Stimulated activated CD8-positive, alpha-beta memory T cell treated with anti-CD3 and anti-CD28 coated beads, Interleukin-4, amount 100 ng/mL, for 1 hour (primary cell): ENCODE measurements at places on chromosomes 5 and 9.

- DNase-seq, result no peak
Observed at GRCh38 chr5:3324421-3325101, 271.1 kb upstream of the IRX1 start.

DNA sequence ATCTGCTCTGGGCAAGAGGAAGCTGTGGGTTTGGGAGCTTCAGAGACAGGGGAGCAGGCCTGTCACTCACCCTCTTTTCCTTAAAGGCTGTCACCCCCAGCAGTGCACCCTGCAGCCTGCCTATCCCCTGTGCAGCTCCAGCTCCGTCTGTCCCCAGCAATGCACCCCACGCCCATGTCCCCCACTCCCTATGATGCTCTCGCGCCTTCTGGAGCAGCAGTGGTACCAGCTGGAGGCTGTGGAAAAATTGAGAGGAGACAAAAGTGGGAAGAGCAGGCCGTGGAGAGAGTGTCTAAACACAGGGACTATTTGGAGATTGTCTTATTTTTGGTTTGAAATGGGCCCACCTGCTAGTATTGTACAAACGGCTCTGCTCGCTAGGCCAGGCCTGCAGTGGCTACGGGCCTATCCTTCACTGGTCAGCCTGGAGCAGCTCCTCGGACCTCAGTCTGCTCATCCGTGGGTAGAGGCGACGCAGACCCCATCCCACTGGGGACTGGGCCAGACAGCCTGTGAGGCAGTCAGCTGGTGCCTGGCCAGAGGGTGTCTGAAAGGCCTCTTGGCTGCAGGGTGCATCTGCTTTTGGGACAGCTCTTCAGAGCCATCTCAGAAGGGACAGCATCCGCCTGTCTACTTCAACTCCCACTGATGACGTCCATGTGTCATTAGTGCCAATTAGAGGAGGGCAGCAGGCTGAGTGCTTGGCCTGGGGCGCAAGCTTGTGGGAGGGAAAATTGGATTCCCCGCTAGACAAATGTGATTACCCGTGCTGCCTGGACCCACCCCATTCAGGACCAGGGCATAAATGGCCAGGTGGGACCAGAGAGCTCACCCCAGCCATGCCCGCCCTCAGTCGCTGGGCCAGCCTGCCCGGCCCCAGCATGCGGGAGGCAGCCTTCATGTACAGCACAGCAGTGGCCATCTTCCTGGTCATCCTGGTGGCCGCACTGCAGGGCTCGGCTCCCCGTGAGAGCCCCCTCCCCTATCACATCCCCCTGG lies at the start of gene DBH:
Gene DBH, plus strand, starts transcription at position 831 of the 999 bp plus-strand sequence. Its CDS starts 9 bp downstream, at position 840.
- no peak for DNase-seq

DNA sequence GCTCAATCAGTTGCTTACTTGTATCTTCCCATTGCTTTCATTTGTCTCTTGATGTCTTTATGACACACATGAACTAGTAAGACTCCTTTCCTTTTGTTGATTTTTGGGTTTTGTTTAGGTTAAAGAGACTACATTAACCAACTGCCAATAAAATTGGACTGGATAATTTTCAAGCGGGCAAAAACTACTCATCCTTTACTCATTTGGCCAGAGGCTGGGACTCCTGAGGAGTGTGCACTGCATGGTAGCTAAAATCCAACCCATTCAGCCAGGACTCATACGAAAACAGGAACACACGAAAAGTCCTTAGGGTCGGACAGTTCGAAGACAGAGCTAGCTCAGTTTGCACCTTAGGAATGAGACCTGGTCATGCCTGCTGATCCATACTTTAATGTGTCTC lies 6.0 kb downstream of the SLC46A2 start:
- no peak for DNase-seq

DNA sequence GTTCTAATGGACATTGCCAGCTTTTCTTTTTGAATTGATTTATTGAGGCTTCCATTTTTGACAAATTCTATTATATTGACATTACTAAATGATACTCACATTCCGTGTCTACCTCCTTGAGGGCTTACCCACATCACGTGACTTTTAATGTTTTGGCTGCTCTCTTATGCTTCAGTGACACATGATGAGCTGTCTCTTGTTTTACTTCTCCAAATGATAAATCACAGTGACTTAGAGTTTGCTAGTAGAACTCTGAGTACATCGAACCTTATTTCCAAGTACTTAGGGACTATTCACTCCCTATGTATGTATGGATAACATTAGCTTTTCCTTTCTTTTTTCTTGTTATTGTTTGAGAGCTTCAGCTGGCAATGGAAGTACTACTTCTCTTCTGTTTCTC lies 169.8 kb upstream of the KCNN2 start:
- DNase-seq, result no peak

DNA sequence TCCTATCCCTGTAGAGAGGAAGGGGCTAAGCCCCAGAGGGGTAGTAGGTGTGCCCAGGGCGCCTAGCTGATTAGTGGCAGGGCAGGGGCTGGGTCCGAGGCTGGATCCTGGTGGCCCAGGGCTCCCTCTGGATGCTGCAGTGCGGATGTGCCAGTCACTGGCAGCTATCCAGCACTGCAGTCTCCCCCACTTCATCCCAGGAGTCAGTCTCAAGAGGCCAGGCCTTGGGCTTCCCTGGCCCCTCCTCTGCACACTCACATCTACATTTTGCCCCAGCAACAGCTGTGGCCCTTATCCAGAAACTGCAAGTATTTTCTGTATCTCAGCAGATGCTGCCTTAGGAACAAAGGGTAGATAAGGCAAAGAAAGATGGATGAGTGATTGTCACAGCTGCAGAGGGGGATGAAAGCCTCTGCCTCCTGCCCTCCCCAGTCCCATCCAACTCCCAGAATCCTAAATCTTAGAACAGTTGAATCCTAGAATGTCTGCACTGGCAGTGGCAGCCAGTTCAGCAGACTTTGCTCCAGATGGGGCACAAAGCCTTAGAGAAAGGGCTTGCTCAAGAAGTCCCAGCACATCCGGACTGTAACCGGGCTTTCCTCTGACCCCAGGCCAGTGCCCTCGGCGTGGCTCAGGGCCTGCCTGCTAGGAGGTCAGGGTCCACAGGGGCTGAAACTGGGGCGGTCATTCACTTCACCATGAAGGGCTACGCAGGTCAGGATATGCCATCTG lies 1.6 kb downstream of the ANXA6 start:
- no peak for DNase-seq

DNA sequence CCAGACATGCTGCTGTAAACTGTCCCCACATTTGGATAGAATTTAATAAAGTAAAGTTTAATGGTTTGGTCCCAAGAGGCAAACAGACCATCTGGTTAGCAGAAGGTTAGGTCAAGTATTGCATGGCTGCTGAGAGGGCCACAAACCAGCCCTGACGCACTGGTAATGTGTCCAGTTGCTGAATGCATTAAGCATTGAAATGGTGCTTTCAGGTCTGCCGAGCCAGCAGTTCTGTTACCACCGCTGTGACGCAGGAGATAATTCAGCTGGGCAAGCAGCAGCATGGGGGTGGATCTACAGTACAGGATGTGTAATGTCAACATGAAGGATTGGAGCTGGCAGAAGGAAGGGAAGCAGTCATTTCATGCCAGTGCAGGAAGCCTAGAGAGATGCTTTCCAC lies 16.0 kb downstream of the ZNF462 start:
- no peak for DNase-seq

DNA sequence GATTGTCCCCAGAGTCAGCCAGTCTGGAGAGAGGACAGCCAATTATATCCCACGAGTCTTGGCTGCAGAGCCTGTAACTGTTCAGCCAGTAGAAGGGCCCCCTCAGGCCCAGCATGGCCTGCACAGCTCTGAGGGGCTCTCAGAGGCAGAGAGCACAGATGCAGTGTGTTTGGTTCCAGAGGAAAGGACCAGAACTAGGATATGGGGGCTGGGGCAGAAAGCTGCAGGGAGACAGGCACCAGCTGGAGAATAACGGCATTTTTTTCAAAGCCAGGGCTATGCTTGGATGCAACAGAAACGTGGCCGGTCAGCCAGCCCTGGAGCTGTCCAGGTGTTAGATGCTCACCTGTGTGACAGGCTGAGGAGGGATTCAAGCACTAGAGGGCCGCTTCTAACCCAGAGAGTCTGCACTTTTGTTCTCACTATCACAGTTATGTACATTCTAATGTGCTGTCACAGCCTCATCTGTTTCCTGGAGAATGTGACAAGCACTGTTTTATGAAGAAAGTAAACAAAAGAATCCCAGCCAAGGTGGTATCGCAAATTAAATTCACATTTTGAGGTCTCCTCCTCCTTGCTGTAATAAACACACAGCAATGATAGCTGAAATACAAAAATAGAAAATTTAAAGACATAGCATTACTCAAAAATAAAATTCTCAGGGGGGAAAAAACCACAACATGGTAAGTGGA lies 96.5 kb downstream of the GABBR2 start:
- DNase-seq, result no peak

DNA sequence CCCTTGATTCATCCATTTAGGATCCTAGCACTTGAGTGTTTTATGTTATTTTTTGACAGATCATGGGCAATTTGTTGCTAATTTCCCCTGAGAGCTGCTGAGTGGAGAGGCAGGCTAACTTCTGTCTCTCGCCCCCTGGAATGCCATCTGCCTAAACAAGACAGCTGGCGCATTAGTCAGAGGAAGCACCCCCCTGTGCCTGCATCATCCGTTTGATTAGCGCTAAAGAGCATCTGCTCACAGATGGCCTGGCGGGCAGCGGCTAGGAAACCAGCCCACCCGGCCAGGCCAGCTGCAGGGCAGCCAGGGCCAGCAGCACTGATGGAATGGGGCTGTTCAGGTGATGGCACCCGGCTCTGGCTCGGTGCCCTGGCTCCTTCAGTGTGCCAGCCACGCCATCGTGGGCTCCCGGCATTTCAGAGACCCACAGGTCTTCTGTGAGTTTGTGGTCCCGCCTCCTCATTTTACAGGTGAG lies 22.9 kb upstream of the ASS1 start:
- DNase-seq, result no peak

- DNase-seq, result no peak
Observed at GRCh38 chr5:1445689-1446601, 705 bp upstream of the SLC6A3 start.

DNA sequence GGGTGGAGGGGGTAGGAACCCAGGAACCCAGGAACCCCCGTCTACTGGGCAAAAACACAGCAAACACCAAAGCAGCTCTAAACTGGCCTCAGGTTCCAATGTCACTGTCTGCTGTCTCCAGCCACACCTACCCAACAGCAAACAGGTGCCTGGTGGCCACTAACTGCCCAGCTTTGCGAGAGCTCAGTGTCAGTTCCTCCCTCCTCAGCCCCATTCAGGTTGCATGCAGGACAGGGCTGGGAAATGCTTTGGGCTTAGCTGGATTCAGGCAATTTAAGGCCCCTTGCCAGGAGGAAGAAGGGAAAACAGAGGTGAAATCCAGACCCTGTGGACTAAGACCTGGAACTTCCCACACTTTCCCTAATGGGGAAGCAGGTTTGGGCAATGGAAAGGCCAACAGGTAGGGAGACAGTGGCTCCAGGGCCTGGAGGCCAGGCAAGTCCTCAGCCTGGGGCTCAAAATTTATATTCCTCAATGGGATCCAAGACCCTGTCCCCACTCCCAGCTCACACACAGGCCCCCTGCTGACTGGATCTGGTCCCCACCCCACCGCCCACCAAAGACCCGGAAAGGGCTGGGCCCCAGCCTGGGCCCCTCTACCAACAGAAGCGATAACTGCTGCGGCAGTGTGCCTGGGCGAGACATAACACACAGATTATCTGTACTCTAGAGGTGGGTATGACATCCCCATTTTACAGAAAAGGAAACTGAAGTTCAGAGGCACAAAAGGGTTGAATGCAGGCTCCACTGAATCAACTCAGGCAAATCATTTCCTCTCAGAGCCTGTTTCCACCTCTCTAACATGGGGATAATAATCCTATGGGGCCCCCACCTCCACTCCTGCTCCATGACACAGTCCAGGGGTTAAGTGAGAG lies 3.5 kb downstream of the EEIG1 start:
- no peak for DNase-seq

DNA sequence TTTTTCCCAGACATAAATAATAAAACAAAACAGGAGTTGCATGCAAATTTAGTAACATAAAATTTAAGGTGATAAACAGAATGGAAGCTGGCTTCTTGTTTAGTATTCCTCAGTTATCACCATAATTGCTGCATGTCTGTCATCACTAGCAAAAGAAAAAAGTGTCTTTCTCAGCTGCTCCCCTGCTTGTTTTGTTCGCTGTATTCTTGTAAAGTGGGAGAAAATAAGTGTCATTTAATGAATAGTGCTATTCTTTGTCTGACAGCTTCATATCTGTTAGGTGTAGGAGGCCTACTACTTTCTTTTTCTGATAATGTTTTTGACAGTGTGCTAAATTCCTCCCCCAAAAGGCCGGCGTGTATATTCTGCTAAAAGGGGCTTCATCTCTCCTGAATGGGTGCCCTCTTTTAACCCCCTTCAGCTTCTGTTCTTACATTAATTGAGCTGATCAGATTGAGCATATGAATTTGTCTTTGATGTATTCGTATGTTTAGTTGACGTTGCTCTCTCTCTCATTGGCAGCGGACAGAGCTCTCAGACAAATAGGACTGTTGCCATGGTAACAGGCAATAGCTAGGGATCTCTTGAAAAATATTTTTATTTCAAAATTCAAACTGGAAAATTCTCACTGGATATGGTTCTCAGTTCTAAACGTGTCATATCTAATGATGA lies 303.8 kb downstream of the KIAA0825 start:
- no peak for DNase-seq

- no peak for DNase-seq
Observed at GRCh38 chr9:25703701-25704357, 25.6 kb upstream of the TUSC1 start.

- no peak for DNase-seq
Observed at GRCh38 chr5:11396917-11397316, 507.3 kb downstream of the CTNND2 start.

GRCh38 chr9:5941214-5941613 lies 50.5 kb downstream of the MLANA start:
- no peak for DNase-seq

DNA sequence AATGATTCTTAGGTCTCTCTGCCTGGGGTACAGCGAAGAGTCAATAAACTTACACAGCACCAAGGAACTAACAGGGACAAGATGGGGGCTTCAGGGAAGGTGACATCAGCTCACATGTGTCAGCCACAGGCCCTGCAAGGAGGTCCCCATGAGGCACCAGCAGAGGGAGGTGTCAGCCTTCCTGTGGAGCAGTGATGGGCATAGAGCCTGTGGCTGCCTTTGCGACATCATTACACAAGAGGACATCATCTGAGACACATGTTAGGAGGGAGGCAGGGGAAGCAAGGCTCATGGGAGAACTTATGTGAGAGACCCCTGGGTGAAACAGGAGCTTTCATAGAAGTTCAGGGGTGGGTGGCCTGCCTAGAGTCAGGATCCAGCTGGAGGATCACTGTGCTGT lies 389.6 kb downstream of the SEMA5A start:
- DNase-seq, result no peak

GRCh38 chr5:179268966-179269693 lies 76.1 kb downstream of the ADAMTS2 start:
- no peak for DNase-seq

GRCh38 chr5:78813906-78814530 lies 165.4 kb upstream of the LHFPL2 start:
- DNase-seq, result no peak

GRCh38 chr9:127974001-127974768 lies 6.6 kb downstream of the EEIG1 start:
- DNase-seq, result no peak

GRCh38 chr5:139651853-139652787 lies 4.0 kb downstream of the CXXC5 start:
- DNase-seq, result no peak
